ENCODE measurements at places on chromosomes 12 and 14.

GRCh38 chr12:5593086-5593485 is 161.2 kb downstream of the NTF3 start:
- no peaks in the 10 kb centered on the region for H3K36me3 ChIP-seq
- H3K4me3 ChIP-seq: no peak overlapping the region
- H3K4me1 ChIP-seq: no peaks in the 10 kb centered on the region
- no peak for DNase-seq
- H3K27me3 ChIP-seq: peaks cover 9% of the 10 kb centered on the region

GRCh38 chr12:86787419-86787818 is 531.2 kb upstream of the MGAT4C start:
- no peaks in the 10 kb centered on the region for H3K27me3 ChIP-seq
- H3K27ac ChIP-seq: no peak overlapping the region
- no peaks in the 10 kb centered on the region for H3K36me3 ChIP-seq
- H3K4me3 ChIP-seq: no peak overlapping the region
- no peaks in the 10 kb centered on the region for H3K4me1 ChIP-seq
- DNase-seq: no peak

DNA sequence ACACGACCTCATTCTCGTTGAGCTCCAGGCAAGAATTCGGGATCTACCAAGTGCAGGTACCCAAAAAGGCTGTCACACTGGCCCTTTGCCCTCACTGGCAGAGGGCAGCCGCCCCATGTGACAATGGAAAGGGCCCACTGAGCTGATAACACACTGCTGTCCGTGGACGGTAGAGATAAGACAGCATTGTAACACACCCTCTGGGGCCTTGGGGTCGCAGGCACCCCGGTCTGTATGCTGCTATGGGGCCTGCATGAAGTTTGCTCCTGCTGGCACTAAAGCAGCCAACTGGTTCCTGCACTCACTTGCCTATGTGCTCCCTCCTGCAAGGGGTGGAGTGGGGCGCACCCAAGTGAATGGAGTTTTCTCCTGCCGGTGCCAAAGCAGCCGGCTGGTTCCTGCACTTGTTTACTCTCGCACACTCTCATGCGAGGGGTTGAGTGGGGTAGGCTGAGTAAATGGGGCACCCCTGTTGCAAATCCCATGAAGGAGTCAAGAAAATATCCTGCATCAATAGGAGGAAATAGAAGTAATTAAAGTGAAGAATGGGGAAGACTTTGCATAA is 477.9 kb downstream of the ATP23 start:
- H3K27me3 ChIP-seq: peaks cover 15% of the 10 kb centered on the region
- no peaks in the 10 kb centered on the region for H3K36me3 ChIP-seq
- no peak overlapping the region for H3K27ac ChIP-seq

GRCh38 chr12:49052451-49053208 is 8.0 kb downstream of the KMT2D start:
- DNase-seq: no peak
- no peak overlapping the region for H3K4me3 ChIP-seq
- H3K36me3 ChIP-seq: peaks cover 38% of the 10 kb centered on the region
- H3K4me1 ChIP-seq: peaks cover 30% of the 10 kb centered on the region
- H3K27me3 ChIP-seq: no peaks in the 10 kb centered on the region
- no peak overlapping the region for H3K27ac ChIP-seq

GRCh38 chr14:68039593-68039992 is 220.0 kb downstream of the RAD51B start:
- H3K27me3 ChIP-seq: peaks cover 3% of the 10 kb centered on the region
- peaks cover 3% of the 10 kb centered on the region for H3K4me1 ChIP-seq
- H3K27ac ChIP-seq: no peak overlapping the region
- DNase-seq: no peak

GRCh38 chr14:85115921-85116320 is 414.0 kb upstream of the FLRT2 start:
- no peaks in the 10 kb centered on the region for H3K36me3 ChIP-seq
- no peaks in the 10 kb centered on the region for H3K4me1 ChIP-seq
- DNase-seq: no peak
- H3K4me3 ChIP-seq: no peak overlapping the region

DNA sequence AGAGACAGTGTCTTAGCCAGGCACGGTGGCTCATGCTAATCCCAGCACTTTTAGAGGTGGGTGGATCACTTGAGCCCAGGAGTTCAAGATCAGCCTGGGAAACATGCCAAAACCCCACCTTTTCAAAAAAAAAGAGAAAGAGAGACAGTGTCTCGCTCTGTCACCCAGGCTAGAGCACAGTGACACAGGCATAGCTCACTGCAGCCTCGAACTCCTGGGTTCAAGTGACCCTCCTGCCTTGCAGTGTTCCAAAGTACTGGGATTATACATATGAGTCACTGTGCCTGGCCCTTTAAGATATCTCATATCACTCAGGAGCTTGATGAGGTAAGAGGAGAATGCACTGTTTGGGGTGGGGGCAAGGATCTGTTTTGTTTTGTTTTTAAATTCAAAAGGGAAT is 48.1 kb upstream of the LTBP2 start:
- H3K27me3 ChIP-seq: no peaks in the 10 kb centered on the region
- no peaks in the 10 kb centered on the region for H3K4me1 ChIP-seq
- no peak for DNase-seq
- H3K27ac ChIP-seq: no peak overlapping the region
- peaks cover 24% of the 10 kb centered on the region for H3K36me3 ChIP-seq
- no peak overlapping the region for H3K4me3 ChIP-seq

DNA sequence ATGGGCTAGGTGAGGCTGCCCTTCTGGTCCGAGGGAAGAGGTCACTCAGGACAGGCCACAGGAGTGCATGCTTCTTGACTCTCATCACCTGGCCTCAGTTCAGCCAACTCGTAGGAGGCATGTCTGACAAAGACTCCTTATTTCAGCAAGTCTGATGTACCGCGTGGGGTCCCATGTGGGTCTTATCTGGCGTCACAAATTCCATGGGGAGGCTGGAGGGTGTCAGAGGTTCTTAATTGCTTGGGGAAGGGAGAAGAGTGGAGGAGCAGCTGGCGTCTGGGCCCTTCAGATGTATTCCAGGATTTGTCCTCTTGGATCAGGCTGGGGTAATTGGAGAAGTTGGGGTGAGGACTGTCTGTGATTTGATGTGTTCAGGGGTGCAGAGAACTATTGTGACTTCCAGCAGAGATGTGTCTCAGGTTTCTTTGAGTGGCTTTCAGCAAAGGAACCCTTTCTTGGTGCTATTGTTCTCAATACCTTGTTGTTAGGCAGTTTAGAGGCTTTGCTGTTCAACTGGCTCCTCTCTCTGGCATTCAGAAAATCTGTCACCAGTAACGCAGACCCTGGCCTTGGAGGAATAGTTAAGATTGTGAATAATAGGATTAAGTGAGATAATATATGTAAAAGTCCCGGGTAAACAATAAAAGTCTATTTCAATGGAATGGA is 60.1 kb downstream of the SUSD6 start:
- H3K27me3 ChIP-seq: no peaks in the 10 kb centered on the region
- DNase-seq: no peak
- H3K4me1 ChIP-seq: peaks cover 81% of the 10 kb centered on the region
- peak overlapping the region; percentile 38 for H3K27ac ChIP-seq
- H3K4me3 ChIP-seq: no peak overlapping the region

- no peaks in the 10 kb centered on the region for H3K4me1 ChIP-seq
- DNase-seq: no peak
- H3K36me3 ChIP-seq: peaks cover 17% of the 10 kb centered on the region
- H3K27me3 ChIP-seq: no peaks in the 10 kb centered on the region
- no peak overlapping the region for H3K4me3 ChIP-seq
Measured at GRCh38 chr12:28457785-28458184, 267.5 kb downstream of the CCDC91 start.

GRCh38 chr12:18703321-18703720 is 34.5 kb downstream of the PLCZ1 start:
- H3K4me3 ChIP-seq: no peak overlapping the region
- DNase-seq: no peak
- no peaks in the 10 kb centered on the region for H3K4me1 ChIP-seq
- H3K27me3 ChIP-seq: no peaks in the 10 kb centered on the region
